Activated CD4-positive, alpha-beta T cell treated with anti-CD3 and anti-CD28 coated beads, Interleukin-2, amount 50 U/mL, for 24 hours (primary cell): ENCODE measurements at places on chromosomes 3 and 15.

DNA sequence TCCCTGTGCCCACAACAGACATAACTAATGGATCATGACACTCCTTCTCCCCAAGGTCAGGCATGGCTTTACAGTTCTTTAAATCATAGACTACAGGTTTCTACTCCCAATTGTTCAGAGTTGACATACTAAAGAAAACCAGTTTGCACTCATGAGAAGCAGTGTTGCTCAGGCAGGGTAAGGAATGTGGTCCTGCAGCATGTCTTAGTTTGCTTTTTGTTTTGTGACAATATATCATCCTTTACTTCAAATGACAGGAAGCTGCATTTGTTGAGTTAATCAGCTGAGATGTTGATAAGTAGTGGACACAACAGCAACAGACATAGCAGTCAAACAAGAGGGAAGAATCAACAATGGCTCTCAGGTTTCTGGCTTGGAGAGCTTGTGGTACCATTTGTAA, 267.5 kb downstream of the SLCO3A1 start:
- no peak for DNase-seq

- DNase-seq, result no peak
Observed at GRCh38 chr15:27843146-27843545, 256.0 kb downstream of the OCA2 start.

DNA sequence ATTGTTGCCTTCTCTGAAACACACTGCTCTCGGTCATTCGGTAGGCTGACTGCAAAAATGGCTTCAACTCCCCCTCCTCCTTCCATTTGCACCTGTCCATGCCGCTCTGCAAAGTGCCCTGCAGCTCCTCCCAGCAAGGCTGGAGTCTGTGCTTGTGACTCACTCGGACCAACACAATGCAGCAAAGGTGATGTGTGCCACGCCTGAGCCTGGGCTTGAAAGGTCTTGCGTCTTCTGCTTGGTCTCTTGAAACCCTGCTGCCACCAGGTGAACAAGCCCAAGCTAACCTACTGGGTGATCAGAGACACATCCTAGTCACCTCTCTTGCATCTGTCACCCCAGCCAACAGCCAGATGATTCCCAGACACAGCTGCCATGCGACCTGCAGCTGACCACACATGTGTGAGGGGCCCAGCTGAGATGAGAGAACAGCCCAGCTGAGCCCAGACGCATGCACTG, 71.1 kb downstream of the MGLL start:
- no peak for DNase-seq

- DNase-seq, result no peak
Observed at GRCh38 chr15:79657722-79658121, 225.6 kb downstream of the MINAR1 start.

GRCh38 chr15:65207280-65207840, 3.9 kb downstream of the CILP start:
- no peak for DNase-seq

- no peak for DNase-seq
Observed at GRCh38 chr15:68930268-68931022, at the start of gene SPESP1. Gene SPESP1, plus strand, starts transcription at chr15:68930525. Its CDS starts 129 bp downstream, at chr15:68930654.

- DNase-seq, result no peak
Observed at GRCh38 chr15:33310481-33311311, at the start of gene RYR3. Gene RYR3, plus strand, starts transcription at chr15:33310967. Its CDS starts 79 bp downstream, at chr15:33311046.

GRCh38 chr3:12759097-12759679, at the start of gene TMEM40:
Gene TMEM40, minus strand, starts transcription at chr3:12759259. Its CDS starts 9,427 bp downstream, at chr3:12749832.
- no peak for DNase-seq

DNA sequence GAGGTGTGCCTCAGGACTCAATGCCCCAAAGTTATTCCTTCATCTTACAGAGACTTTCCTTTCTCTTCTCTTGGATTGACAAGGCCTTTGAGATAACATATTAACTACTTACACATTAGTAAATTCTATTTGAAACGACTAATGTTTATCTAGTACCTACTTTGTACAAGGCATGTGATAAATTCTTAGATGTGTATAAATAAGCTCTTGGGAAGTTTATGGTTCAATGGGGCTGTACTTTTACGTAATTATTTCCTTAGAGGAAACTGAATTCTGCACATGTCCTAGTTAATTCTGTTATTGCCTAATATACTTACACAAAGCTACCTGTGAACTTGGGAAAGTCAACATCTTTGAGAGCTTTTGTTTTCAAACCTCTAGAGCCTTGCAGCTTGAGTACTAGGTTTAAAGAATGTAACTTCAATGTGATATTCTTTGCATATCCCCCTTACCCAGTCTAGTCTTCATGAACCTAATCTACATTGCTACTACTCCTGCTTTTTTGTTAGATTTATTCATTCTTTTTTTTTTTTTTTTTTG, 58.5 kb upstream of the RAP2B start:
- no peak for DNase-seq

- DNase-seq, result no peak
Observed at GRCh38 chr3:47901280-47901833, 98.4 kb downstream of the DHX30 start.

DNA sequence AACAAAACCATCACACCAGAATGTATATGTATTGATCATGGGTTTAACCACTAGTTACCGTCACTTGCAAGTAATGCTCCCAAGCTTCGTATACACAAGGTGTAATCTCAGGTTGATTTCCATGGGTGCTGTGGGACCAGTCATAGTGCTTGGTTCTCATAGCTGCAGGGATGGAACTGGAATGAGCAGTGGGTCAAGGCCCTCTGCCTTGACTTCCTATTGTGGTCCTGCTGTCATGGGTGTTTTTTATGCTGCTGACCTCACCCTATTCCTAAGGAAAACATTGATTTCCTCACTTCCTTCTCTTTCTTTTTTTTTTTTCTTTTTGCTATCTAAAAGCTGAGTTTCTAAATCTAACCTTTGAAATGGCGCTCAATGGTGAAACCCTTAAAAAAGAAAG, 325.6 kb upstream of the RASGRP1 start:
- no peak for DNase-seq

DNA sequence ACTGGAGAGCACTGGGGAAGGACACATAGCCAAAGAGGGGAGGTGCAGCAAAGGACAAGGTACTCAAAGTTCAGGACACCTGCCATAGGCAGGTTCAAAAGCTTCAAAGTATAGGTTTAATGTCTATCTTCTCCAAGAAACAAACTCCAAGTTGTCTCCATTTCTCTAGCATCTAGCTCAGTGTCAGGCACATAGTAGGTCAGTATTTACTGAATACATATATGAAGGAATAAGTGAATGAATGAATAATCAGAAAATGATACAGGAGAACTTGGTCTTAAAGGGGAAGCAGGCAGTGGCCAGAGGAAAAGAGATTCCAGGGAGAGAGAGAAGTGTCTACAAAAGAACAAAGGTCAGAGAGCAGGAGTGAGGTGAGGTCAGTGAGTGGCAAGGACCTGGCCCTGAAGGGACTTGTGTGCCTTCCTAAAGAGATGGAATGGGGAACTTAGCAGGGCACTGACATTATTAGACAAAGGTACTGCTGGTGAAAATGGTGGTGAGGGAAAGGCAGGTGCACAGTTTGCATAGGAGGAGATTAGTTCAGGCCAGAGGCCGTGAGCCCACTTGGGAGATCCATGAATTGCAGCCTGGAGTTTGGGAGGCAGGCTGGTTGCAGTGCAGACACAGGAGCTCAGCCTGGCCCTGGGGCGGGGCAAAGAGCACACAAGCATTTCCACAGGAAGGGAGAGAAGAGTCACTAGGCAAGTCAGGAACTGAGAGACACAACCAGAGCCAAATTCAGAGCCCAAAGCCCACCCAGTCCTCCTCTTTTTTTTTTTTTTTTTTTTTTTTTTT, 21.4 kb downstream of the TBC1D2B start:
- DNase-seq, result no peak

- DNase-seq, result no peak
Observed at GRCh38 chr3:28690176-28690575, 341.6 kb upstream of the AZI2 start.

- no peak for DNase-seq
Observed at GRCh38 chr3:127689266-127689860, 16.6 kb downstream of the ABTB1 start.

DNA sequence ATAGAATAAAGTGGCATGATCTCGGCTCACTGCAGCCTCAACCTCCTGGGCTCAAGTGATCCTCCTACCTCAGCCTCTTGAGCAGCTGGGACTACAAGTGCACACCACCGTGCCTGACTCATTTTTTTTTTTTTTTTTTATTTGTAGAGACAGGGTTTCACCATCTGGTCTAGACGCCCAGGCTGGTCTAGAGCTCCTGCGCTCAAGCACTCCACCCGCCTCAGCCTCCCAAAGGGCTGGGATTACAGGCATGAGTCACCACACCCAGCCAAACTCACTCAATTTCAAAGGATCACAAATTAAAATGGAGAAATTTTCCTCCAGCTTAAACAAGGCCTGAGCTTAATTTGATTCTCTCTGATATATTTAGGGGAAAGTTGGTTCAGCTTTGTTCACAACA, 27.3 kb upstream of the NMB start:
- DNase-seq, result no peak

- DNase-seq, result no peak
Observed at GRCh38 chr3:101383156-101383575, 62.8 kb upstream of the IMPG2 start.

DNA sequence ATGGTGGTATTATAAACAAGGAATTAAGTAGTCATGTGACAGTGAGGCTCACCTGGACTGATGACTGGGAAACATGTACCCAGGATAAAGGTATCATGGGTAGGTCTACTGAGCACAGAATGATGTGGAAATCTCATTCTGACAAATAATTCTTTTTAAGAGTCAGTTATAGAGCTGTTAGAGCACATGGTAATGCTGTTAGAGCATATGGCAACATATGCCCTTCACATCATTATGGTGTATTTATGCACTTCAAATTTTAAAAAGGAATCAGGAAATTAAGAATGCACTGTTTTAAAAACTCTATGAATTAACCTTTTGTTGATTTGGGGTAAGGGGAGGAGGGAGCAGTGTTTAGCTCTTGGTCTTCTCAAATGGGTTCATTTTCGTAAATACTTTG, 1.7 kb downstream of the SLC6A20 start:
- no peak for DNase-seq

DNA sequence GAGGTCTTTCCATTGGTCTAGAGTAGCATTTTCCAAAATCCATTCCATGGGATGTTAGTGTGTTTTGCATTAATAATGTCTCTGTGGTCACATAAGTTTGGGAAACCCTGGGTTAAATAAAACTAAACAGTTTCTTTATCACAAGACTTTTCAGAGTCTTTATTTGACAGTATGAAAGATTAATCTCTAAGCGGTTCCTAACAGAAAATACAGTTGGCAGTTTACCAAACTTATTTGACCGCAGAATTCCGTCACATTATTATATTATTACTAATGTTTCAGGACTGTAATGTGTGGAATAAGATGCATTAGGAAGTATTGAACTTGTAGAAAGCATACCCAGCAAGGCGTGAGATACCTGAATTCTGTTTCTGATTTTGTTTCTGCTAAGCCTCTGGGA, 71.5 kb upstream of the ADAMTSL3 start:
- no peak for DNase-seq

- no peak for DNase-seq
Observed at GRCh38 chr3:176328198-176328597, 869.1 kb downstream of the TBL1XR1 start.

DNA sequence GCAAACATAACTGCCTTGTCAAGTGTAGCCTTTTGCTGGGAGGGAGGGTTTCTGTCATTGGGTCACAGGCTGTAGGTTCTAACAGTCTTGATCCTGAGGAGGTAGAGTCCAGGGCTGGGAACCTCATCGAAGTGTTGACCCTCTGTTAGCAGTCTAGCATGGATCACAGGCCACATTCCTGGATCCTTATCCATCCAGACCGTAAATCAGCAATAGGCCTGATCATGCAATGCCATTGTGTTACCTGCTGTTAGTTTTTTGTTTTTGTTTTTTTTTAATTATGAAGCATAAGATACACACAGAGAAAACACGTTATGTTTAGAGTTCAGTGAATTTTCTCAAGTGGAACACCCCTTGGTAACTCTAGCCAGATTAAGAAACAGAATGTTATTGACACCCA, 282.0 kb upstream of the TPM1 start:
- no peak for DNase-seq

DNA sequence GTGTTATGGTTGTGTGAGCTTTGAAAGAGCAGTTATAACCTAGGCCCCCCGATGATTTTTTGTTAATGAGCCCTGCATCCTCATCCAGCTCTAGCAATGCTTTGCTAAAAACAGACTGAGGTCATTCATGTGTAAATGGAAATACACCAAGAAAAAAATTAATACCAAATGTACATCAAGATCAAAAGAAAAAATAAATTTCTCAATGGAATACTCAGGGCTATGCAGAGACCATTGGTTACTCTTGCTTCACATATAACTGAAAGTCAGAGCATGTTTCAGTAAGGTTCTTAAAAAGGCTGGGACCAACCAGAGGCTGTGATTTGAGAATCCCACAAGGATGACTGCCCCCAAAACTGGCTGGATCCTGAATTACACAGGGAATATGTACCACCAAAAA, 48.0 kb downstream of the ARHGAP31 start:
- no peak for DNase-seq

- no peak for DNase-seq
Observed at GRCh38 chr3:134145183-134145582, 105.5 kb downstream of the RYK start.

- no peak for DNase-seq
Observed at GRCh38 chr3:32440611-32441350, 49.1 kb downstream of the CMTM7 start.

DNA sequence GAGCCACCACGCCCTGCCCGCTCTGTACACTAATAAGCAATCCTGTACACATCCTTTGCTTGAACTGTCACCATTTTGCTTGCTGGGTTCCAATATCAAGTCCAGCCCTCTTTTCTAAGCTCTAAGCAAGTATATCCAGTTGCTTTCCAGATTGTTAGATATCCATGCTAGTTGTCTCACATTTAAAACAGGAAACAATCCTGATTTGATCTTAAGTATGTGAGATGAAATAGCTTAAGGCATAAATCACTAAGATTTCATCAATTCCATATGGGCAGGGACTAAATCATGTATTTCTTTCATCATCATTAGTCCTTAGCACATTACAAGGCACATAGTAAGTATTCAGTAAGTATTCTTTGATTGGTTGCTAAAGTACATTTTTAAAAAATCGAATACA, 16.2 kb downstream of the ATP11B start:
- DNase-seq, result no peak

DNA sequence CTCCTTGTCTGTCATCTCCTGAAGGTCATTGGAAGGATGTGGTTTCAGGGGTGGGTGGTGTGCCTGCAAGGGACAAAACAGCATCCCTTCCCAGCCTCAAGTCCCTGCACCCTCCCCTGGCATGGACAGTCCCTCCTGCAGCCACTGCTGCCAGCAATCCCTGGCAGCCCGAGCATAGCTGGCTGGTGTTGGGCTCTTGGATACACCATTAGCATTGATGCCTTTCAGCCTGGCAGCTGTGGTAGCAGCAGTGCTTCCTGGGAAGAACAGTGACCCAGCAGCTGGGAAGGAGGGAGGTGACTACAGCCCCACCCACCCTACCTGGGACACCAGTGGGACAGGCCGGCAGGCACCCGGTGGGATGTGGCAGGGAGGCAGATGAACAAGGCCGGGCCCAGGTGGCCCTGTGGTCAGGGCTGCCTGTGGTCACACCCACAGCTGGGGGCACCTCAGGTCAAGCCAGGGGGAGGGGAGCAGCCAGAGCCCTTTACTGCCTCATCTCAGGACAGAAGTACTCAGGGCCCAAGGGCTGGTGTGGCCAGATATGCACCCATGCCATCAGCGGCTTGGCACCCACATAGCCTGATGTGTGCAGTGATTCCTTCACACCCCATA, 32.9 kb upstream of the TMEM115 start:
- no peak for DNase-seq

GRCh38 chr3:196793246-196793645, 53.6 kb downstream of the PAK2 start:
- DNase-seq, result no peak

GRCh38 chr15:33382491-33382890, 71.7 kb downstream of the RYR3 start:
- DNase-seq, result no peak
